ENCODE measurements at places on chromosomes 4 and X. TPM values are rescaled to one million over a fixed set of nuclear protein-coding genes. Genes with fewer than 3 reads are reported as not detected.

DNA sequence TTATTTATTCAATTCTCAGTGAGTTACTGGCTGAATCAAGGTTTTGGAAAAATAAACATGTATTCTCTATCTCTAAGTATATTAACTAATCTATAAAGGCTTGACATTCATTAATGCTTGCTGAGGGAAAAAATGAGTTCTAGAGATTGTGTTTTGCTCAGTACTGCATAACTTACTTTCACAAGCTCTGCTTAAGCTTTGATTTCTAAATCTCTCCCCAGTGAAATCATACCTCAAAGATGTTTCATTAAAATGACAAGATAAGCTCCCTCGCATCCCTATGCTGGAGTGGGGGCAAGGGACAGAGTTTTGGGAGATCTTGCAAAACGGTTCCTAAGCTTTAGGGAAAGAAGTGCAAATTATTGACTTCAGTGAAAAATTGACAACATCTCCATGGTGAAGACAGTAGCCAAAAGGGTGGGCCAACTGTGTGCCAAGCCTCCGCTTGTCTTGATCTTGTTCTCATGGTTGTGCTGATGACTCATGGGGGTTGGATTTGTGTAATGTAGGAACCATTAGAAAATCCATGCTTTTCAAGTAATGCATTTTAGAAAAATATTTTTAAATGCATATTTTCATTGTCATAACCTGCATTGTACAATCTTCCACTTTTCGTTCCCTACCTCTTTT lies 521.4 kb downstream of the RPA4 start:
- no peak for DNase-seq

TLR2 gene
- total RNA-seq = 13.9 TPM

- DNase-seq = no peak
Measured at GRCh38 chr4:7519638-7520376, 85.1 kb upstream of the PSAPL1 start.

DNA sequence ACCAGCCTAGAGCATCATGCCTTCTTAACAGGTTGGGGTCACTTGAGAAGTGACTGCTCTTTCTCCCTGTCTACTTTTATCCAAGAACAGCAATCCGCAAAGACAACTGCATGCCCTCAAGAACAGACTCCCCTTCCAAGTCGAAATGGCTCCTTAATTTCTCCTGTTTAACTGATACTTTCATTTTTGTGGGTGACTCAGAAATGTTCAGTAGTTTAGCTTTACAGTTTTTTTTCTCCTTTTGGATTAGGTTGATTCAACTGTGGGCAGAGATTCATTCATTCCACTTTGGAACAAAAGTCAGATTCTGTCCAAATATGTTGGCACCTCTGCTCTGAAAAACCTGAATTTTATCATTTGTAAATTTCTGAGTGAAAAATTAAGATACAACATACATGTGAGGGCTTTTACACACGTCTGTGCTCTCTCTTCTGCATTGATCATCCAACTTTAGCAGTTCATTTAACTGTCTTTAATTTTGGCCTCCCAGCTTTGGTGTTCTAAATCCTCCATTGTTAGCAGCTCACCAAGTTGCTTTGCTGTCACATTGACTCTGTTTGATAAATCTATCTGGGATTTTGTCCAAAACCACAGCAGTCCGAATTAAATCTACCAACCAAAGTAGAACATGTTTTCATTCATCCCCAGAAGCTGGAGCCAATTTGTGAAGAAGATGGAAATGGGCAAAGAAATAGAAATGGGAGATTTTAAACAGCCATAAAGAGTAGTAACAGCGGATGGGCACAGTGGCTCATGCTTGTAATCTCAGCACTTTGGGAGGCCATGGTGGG lies 50.0 kb downstream of the HOPX start:
- DNase-seq = no peak

DNA sequence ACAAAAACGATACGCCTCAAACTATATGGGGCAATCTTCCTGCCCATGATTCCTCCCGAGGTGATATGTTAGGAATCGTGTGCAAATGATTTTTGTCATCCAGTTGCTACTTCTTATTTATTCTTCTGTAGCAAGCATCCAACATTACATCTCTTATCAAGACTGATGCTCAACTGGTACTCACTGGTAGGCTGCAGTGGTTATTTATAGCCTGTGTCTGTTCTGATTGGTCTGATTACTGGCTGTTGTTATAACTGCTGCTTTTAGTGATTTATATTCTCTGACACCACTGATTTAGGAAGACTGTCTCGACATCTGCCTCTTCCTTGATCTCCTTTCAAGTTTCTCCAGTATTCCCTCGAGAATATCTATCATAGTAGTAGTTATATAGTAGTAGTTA lies 165.8 kb downstream of the LARP7 start:
- no peak for DNase-seq

DNA sequence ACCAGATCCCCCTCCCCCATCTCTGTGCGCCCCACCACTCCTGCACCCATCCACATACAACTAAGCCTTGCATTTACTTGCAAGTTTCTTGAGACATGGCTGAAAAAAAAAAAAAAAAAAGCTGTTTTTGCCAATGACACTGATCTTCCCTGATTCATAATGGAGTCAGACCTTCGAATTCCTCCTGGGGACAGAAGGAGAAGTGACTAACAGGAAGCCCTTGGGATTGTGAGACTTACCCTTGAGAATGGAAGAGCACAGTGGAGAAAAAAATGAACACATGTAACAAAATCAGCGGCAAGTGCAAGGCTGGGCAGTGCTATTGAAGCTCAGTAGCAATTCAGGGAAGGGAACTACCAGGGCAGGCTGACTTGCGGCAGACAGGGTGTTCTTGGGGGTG lies 288.4 kb downstream of the BCOR start:
- DNase-seq = no peak

DNA sequence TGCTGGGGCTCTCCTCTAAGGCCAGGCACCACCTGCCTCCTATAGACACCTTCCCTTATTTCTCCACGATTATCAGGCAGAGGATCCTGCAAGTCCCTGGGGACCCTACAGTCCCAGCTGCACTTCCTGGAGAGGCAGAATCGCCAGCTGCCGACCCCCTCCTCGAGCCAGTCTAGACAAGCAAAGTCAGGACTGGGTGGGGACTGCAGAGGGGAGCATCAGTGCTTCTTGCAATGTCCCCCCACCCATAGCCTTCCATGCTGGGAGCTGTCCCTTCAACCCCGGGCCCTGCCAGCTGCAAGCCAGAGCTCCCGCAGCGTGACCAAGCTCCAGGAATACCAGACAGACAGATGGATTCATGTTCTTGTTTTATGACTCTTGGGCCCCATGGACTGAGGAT lies 1.4 kb upstream of the CRMP1 start:
- DNase-seq = no peak

- DNase-seq = no peak
Measured at GRCh38 chr4:118918388-118918787, 29.7 kb downstream of the SYNPO2 start.

DNA sequence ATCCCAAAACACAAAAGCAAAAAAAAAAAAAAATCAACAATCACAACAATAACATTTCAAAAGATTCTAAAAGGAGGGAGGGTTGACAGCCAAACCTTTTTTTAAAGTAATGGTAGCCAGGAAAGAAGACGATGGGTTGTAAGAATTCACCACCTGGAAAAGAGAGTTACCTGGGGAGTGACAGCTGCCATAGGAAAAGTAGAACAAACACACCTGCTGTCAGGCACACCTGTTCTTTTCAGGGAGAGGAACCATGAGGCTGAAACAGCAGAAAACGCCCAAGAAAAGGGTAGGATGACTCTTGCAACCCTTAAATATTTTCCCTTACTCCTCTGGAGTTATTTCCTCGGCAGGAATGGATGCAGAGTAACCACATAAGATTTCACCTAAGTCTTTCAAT lies 388.4 kb upstream of the TEX13C start:
- DNase-seq = no peak

PLXNB3 gene
- 42.8 TPM for total RNA-seq

GRCh38 chrX:153578200-153578835 lies 20.6 kb downstream of the CCNQ start:
- DNase-seq = no peak

MAGEE1 gene
- 3.2 TPM for total RNA-seq

GPRASP1 gene
- total RNA-seq = 16.8 TPM

DNA sequence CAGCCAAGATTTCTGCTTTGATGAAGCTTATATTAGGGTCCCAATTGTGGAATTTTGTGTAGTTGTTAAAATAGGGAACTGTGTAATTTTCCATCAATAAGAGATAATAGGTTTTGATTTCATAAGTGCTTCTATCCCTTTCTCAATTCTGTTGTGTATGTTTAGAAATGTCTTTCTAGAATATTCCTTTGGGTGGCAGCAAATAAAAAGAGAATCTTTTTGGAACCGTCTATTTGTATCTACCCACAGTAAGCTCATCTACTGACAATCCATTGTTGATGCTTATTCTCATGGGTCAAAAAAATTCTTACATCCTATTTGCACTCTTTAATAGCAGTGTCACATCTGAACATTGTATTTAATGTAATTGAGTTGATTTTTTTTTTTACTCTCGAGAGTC lies 61.7 kb downstream of the TMA16 start:
- no peak for DNase-seq

DNA sequence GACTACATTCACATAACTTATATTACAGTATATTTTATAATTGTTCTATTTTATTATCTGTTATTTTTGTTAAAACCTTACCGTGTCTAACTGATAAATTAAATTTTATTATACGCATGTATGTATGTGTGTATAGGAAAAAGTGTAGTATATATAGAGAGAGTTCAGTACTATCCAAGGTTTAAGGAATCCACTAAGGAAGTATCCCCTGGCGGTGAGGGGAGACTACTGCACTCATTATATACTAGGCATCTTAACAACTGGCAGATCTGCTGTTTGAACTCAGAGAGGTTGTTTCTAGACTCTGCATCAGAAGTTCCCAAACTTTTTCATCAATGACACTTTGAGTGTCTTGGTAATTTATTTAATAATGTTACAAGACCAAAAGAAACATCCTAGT lies 70.9 kb downstream of the NDST4 start:
- no peak for DNase-seq

- no peak for DNase-seq
Measured at GRCh38 chr4:40502934-40503333, 126.7 kb downstream of the RBM47 start.

DCLK2 gene
- total RNA-seq = 9.6 TPM

DKK2 gene
- 4.4 TPM for total RNA-seq

GRCh38 chrX:626745-627509 lies 3.7 kb upstream of the SHOX start:
- DNase-seq = peak; percentile 19

GRCh38 chr4:19438233-19438632 lies 813.5 kb upstream of the SLIT2 start:
- no peak for DNase-seq

DNA sequence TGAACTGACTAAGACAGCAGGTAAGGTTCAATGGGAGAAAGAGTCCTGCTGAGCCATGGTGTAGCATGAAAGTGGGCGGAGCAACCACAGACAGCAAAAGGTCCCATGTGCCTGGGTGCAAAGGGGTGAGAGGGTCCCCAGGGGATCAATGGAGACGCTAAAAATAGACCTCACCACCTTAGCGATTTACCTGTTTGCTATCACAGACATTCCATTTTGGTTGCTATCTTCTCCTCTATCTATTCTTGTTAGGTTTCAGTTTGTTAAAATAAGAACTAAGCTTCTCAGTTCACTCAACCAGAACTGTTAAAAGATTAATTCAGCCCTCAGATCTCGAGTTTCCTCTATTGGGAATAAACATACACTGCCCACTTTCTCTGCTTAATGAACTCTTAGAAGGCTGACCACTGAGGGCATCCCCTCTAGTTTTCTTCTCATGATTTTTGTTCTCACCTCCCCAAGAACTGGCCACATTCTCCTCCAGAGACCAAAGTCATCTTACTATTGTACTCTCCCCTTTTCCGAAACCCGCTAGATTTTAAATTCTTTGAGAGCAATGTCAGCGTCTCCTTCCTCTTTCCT lies 136.7 kb downstream of the PARM1 start:
- no peak for DNase-seq

DNA sequence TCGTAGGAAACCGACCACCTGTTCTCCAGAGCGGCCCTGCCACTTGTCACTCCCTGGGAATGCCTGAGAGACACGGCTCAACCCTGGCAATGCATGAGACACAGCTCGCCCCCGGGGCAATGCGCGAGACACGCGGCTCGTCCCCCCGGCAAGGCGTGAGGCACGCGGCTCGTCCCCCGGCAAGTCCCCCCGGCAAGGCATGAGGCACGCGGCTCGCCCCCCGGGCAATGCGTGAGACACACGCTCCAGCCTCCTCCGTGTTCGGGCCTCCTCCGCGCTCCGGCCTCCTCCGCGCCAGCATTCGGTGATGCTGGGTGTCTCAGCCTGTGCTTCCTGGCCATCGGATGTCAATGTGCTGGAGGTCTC lies 27.5 kb upstream of the CPLX1 start:
- no peak for DNase-seq

DNA sequence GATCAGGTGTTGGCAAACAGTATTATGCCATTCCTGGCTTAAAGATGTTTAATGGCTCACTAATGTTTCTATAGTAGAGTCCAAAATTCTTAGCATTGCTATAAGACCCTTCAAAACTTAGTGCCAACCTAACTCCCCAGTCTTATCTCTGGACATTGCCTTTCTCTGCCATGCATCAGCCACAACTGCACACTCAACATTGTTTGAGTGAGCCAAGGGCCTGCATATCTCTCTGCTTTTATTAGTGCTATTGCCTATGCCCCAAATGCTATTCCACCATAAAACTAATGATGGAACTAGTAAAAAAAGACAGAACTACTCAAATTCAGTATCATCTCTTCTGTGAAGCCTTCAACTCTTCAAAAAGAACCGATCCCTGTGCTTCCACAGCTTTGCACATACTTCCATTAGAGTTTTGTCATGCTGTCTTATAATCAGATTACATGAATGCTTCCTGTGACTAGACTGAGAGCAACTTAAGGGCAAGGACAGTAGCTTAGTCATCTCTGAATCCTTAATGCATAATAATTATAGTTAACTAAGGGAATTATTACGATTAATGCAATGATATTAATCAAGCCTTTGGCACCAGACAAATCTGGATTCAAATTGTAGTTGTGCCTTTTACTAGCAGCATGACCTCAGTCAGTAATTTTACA lies 53.7 kb downstream of the CHM start:
- DNase-seq = no peak

DNA sequence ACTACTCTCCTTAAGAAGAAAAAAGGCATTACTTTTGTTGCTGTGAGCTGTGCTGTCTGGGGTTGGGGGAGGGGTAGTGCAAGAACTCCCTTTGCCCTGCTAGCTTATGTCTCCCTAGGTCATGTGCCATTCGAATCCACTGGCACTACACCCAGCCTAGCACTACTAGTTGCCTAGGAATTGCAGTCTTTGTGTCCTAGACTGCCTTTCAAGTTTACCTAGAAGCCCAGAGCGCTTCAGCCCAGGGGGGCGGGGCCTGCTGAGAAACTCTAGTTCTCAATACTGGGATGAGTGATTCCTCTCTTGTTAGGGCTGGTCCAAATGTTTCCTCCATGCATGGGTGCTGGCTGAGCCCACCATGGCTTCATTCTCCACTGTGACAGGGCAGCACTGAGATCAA lies 1011.5 kb downstream of the PCDH19 start:
- no peak for DNase-seq

- no peak for DNase-seq
Measured at GRCh38 chr4:7239844-7240243, 47.5 kb downstream of the SORCS2 start.

All from ureter (tissue), 1 donor.